ENCODE measurements at places on chromosomes 12 and 14.
A peak's percentile ranks its signal among the peaks of the same experiment; 100 is the strongest.

DNA sequence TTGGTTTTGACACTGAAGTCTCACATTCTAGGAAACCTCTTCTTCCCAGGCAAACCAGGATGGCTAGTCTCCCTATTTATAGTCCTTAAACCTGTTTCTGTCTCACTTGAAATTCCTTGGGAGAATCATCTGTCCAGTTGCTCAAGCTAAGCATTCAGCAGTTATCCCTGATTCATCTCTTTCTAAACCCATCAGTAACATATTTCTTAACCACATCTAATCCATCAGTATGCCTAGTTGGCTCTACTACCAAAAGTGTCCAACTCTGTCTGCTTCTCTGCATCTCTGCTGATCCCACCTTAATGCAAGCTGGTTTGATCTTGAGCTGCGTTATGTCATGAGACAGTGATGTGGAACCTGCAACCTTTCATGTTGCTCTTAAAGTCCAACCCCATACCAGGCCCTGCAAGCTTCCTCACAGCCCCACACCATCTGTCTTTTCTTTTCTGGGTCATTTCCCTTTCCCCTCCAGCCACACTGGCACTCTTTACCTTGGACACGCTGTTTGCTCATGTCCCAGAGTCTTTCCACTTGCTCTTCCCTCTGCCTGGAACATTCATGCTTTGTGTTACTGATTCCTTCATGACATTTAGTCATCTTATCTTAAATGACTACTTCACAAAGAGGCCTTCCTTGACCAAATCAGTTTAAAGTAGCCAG is 380.8 kb upstream of the RGS6 start:
- DNase-seq, result no peak

DNA sequence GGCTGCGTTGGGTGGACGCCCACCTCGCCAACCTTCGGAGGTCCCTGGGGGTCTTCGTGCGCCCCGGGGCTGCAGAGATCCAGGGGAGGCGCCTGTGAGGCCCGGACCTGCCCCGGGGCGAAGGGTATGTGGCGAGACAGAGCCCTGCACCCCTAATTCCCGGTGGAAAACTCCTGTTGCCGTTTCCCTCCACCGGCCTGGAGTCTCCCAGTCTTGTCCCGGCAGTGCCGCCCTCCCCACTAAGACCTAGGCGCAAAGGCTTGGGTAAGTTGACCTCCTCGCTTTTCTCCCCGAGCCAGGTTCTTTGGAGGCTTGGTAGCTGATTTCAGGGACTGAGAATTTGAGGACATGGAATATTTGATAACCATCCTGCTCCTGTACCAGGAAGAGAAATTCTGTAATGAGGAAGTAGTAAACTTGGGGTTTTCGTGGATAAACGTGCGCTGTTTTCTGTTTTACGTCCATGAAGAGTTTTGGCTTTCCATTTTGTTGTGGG is 530 bp downstream of the APAF1 start:
- peak; percentile 19 for DNase-seq

DNA sequence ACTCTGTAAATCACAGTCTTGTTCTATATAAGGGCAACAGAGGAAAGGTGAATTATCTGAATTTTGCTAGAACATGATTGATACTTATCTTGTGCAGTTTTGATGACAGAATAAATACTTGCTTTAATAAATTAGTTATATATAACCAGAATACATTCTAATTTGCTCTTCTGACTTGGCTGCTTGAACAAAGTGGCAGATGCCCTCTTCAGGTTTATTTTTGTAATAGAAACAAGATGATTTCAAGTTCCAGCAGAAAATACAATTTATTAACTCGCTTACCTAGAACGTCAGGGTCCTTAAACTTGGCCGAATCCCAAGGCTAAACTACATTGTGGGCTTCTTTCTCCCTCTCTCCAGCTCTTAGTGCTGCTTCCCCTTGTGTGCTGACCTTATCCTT is 57.6 kb upstream of the SSTR1 start:
- no peak for DNase-seq

- DNase-seq, result no peak
Observed at GRCh38 chr12:42213023-42213422, 25.0 kb downstream of the YAF2 start.

GRCh38 chr12:64080319-64081007 is 141.6 kb downstream of the KICS2 start:
- no peak for DNase-seq

GRCh38 chr14:50088117-50088515 is 28.3 kb downstream of the VCPKMT start:
- no peak for DNase-seq

DNA sequence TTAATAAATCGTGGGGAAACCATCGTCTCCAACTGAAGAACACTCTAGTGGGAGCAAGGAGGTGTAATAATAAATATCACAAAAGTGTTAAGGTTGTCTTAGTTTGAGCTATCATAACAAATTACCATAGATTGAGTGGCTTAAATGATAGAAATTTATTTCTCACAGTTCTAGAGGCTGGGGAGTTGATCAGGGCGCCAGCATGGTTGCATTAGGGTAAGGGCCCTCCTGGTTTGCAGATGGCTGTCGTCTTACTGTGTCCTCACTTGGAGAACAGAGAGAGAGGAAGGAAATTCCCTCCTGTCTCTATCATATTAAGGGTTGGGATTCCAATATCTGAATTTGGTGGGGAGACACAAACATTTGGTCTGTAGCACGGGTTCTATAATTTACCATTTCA is 33.0 kb downstream of the MRPS35 start:
- no peak for DNase-seq

DNA sequence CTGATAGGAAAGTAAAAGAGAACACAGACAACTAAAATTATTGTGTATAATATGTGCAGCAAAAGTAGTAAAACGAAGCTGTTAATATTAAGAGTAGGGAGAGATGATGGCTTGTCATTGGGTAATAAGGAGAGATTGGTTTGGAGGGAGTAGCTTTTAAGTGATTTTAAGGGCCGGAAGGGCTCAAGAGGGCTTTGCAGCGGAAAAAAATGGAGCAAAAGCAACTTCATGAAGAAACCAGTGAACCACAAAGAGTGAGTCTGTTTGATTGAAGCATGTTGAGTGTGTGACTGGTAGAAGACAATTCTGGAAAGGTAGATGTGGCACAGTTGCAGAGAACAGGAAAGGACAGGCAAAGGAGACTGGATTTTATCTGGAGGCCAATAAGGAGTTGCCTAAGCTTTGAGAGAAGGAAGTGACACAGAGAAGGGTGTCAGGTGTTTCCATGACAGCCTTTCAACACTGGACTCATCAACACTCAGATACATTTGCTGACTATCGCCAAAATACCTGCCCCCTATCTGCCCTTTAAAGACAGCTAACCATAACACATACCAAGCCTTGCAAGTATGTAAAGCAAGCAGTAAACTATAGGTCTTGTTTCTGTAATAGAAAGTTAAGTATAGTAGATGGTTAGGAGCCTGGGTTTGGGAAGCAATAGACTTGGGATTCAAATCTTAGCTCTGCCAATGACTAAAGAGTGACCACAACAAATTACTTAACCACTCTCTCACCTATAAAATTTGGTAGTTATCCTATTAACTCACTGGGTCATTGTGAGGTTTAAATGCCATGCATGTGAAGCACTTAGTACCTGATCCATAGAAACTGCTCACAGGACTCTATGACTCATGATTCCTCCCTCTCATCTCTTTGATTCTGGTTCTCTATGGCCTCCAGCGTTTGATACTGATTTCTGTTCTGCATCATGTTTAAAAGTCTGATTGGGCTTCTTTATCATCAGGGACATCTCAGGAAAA is 117.3 kb upstream of the LMNTD1 start:
- no peak for DNase-seq

DNA sequence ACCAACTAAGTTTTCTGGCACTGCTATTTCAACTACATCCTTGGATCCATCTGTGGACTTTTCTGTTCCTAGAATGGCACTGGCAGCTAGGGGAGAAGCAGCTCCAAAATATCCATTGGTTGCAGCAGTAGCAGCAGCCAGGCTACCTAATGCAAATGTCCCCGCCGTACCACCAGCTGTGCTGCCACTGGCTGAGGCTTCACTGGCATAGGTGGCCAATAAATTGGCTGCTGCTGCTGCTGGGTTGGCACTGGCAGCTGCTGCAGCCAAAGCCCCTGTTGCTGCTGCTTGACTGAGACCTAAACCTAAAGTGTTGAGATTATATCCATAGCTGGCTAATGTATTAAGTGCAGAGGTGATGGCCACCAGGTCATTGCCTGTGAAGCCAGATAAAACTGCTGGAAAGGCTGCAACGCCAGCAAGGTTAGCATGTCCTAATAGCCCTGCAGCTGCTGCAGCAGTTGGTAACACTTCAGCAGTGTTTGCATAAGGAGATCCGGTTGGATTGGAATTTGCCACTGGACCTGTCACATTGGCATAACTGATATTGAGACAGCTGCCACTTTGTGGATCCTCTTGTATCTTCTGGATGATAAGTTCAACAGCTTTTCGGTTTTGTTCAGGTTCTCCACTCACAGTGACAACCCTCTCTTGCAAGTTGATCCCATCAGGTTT is 149.5 kb downstream of the NOVA1 start:
- no peak for DNase-seq

DNA sequence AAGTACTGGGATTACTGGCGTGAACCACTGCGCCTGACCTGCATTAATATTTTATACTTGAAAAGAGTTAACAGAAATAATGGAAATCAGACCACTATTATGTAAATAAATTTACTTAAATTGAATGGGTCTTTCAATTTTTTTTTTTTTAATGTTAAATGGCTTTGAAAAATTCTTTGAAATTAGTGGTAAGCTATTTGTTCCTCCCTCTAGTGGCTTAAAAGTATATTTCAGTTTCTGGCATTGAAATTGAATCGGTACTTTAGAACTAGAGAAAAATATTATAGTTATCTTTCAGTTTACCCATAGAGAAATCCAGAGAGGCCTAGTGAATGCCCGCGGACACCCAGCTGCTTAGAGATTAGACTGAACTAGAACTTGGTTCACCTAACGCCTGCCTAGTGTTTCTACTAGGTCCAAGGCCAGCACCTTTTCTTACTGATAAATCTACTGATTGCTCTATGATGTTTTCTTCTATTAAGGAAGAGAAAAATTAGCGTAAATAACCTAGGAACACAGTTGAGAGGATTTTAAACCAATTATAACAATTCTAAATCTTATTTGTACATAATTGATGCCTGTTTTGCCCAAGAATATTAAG is 106.5 kb downstream of the EML1 start:
- DNase-seq, result no peak

- DNase-seq, result no peak
Observed at GRCh38 chr14:96581902-96582301, 79.7 kb downstream of the PAPOLA start.

GRCh38 chr14:29603696-29604095 is 324.0 kb downstream of the PRKD1 start:
- no peak for DNase-seq

GRCh38 chr12:115968211-115968610 is 309.3 kb downstream of the MED13L start:
- DNase-seq, result no peak

DNA sequence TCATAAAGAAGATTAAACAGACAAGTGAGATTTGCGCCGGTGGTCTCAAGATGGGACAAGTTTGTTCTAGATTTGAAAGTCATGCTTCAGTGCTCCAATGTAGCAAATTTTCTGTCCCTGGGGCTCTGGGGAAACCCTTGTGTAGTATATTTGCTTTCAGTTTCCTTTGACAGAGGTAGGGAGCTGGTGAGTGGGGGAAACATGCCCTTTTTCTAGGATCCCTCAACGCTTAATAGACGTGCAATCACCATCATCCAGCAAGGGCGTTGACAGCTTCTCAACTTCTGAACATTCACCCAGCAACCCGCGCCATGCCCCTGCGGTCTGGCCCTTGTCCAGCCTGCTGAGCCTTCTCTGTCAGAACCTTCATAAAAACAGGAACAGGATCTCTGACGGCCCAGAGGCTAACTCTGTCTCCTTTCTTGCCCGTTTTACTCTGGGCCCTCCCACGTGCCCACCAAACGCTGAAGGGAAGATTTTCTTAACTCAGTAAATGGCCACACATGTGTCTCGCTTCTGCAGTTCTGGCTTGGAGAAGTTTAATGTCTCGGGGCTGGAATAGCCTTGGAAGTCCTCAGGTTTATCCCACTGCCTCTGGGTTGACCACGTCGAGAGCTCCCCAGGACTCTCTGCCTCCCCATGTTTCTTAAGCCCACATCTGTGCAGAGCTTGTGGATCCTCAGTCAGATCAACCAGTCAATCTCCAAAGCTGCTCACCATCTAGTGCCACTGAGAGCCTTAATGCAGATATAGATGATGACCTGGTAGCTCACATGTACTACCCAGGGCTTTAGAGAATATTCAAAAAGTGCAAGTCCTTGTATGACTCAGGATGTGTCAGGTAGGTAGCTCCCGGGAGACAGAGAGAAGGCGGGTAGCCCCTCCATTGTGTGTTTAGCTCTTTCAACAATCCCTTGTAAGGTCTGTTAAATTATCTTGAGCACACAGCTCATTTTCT is 58.1 kb upstream of the CCND2 start:
- DNase-seq, result peak; percentile 8

- DNase-seq, result no peak
Observed at GRCh38 chr12:109632342-109632741, 58.7 kb downstream of the MVK start.

DNA sequence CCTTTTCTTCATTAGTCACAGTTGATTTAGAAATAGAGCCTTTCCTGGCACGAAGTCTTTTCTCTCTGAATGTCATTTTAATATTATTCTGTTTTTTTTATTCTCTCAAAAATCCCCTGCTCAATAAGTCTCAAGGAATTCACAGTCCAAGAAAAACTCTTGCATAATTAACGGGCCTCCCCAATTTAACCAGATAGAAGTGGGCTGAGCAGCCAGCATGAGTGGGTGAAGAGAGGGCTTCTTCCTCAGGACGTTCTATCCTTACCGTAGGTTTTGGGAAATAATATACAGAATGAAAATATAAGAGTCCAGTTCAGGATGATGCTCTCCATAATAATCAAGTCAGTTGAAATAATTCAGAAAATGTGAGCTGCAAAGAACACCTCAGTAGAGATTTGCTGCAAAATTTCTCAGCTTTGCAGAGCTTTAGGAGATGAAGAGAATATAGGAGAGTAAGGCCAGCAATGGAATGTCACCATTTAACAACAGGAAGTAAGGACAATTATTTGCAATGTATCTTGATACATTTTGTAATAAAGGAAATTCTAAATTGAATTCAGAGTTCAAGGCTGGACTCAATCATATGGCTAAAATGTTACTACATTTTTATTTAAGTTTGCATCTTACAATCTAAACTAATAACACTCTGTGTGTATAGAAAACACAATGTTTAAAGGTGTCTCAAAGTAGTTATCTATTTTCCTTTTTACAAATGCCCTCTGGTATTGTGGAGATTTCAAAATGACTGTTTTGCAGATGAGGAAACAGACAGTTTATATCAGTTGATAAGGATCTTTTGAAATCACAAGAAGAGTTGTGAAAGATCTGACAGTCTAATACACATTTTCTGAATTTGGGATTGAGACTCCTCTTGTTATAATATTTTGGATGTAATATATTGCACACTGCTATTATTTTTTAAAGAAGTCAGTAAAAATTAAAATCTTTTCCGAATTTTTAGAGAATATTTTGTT is 1724.1 kb upstream of the SEL1L start:
- no peak for DNase-seq

GRCh38 chr14:99188731-99189191 is 83.2 kb downstream of the BCL11B start:
- DNase-seq, result no peak

- no peak for DNase-seq
Observed at GRCh38 chr12:103928682-103929045, 1.5 kb upstream of the HSP90B1 start.
